ENCODE measurements at places on chromosomes 2 and 18.
A peak's percentile ranks its signal among the peaks of the same experiment; 100 is the strongest.

- DNase-seq: no peak
These were observed 168.4 kb upstream of the PKDCC start for GRCh38 chr2:41879235-41879916.

GRCh38 chr18:29071869-29072268 lies 894.9 kb upstream of the CDH2 start:
- DNase-seq: no peak

GRCh38 chr18:55095584-55095983 lies 136.3 kb upstream of the CCDC68 start:
- DNase-seq: no peak

DNA sequence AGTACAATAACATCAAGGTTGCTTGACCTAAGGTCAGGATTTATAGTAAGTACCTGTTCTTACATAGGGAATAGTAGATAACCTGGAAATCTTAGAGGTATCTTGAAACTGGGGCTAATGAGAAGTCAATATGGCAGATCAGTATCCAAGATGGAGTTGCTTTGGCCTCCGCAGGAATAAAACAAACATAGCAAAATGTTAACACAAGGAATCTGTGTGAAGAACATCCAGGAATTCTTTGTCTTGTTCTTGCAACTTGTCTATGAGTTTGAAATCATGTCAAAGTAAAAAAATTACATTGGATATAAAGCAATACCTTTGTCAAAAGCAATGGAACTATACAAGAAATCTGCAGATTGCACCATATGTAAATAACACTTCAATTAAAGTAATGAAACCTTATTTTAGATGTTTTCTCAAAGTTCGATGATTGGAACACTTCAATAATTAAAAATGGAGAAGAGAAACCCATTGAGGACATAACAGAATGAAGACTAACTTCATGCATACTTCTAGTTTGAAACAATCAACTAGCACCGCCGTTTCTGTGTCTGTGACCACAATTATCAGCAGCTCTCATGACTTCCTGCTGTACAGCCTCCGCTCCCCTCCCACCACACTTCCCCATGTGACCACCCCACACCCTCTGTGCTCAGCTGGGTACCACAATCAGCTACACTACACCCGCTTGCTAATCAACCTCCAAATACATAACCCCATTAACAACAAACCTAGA lies 27.6 kb downstream of the C2orf76 start:
- DNase-seq: no peak

DNA sequence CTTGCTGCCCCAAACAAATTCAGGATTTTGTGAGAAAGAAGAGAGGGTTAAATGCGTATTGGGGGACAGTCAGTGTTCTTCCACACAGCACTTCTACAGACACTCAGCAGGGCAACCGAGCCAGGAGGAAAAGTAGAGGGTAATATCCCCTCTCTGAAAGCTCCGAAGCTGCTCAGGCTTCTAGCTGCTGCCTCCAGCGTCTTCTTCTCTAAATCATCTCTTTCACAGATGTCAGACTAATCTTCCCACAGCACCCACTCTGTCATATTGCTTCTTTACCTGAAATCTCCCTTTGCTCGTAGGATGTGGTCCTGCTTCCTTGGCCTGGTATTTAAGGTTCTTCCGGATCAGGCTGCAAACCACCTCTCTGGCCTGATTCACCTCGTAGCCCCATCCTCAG lies 117.6 kb upstream of the HAAO start:
- no peak for DNase-seq

- no peak for DNase-seq
These were observed 115.6 kb downstream of the INO80D start for GRCh38 chr2:205970348-205970747.

DNA sequence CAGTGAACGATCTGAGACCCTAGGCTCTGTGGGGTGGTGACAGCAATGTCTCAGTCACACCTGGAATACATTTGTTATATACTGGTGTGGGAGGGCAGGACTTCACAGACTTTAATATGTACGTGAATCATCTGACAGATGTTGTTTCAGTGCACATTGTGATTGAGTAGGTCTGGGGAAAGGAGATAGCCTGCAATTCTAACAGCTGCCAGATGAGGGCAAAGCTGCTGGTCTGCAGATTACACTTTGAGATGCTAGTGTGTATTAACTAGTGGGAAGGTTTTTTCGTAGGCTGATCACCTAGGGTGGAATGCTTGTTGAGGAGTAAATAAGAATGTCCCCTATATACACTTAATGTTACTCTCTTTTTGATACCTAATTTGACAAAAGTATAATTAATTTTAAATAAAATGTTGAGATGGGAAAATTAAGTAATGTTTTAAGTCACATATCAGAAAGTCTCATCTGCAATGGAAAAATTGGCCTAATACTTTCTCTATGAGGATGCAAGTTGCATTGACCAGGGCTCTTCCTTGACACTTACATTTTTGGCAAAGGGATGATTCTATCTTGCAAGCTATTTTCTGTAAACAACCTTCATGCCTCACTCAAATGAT lies 496.9 kb upstream of the HNMT start:
- no peak for DNase-seq

GRCh38 chr2:110674620-110675555 lies 3.0 kb downstream of the BUB1 start:
- DNase-seq: no peak

DNA sequence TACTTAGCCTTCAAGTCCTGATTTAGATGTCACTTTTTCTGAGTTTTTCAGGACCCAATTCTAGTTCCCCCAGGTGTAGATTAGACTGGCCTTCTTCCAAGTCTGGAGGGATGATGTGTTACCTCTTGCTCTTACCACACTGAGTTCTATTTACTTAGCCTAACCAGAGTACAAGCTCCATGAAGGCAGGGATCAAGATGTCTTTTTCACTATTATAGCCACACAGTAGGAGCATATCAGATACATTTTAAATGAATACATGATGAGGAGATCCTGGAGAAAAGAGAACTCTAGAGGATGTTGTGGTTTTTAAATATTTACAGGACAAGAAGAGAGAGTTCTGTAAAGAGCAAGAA lies 30.3 kb downstream of the TMEM87B start:
- DNase-seq: no peak

DNA sequence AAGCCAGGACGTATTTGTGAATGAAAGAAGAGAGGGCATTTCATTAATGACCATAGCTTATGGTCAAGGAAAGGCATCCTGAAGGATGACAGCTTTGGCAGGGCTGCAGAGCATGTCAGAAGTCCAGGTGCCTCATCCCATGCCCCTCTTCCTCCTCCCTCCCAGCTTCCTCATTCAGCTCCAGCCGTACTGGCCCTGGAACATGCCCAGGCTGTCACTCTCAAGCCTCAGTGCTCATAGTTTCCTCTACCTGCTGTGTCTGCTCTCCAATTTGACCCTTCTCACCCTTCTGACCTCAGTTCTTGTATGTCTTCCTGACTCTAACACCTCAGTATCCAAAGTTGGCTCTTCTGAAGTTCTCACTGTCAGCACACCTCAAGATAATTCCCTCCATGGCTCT lies 695.8 kb upstream of the HS6ST1 start:
- DNase-seq: no peak

- DNase-seq: peak; percentile 9
These were observed 145.0 kb downstream of the TTC27 start for GRCh38 chr2:32772638-32773447.

- DNase-seq: no peak
These were observed 105.6 kb upstream of the FHL2 start for GRCh38 chr2:105504459-105504858.

- no peak for DNase-seq
These were observed 15.5 kb upstream of the MSH6 start for GRCh38 chr2:47767497-47767844.

DNA sequence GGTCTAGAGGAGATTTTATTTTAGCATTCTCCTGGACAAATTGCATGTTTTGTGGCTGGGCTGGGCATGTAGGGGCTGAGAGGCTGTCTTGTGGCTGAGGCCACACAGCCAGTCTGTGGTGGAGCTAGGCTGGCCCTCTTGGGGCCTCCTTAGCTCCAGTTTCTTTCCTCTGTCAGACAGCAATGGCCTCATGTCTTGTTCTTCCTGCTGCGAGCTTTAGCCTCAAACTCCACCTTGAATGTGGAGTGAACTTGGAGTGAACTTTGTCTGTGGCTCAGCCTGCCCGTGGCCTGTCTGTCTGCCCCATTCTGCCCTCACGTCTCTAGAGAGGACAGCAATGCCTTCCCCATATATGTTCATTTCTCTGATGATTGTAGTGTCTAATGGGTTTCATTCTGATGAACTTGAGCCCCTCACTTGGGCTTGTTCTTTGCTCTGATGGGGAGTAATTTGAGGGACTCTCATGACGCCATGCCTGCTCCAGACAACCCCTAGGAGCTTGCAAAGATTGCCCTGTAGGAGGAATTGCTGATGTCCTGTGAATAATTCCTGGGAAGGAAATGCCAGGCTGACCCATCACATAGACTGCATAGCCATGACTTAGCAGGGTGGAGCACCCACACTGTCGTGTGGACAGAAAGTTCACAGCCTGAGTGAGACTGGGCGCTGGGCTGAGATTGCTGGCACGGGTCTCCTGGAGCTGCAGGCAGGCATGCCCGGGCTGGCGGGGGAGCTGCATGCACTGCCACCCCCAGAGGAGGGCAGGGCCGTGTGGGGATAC lies 42.6 kb downstream of the ASAP2 start:
- no peak for DNase-seq

- no peak for DNase-seq
These were observed 206.3 kb downstream of the RAD51AP2 start for GRCh38 chr2:17311771-17312511.

GRCh38 chr2:61135510-61135909 lies 26.5 kb upstream of the C2orf74 start:
- DNase-seq: peak; percentile 2

GRCh38 chr18:55261253-55261652 lies 302.0 kb upstream of the CCDC68 start:
- no peak for DNase-seq

- no peak for DNase-seq
These were observed 18.3 kb upstream of the BMP10 start for GRCh38 chr2:68889500-68889899.

DNA sequence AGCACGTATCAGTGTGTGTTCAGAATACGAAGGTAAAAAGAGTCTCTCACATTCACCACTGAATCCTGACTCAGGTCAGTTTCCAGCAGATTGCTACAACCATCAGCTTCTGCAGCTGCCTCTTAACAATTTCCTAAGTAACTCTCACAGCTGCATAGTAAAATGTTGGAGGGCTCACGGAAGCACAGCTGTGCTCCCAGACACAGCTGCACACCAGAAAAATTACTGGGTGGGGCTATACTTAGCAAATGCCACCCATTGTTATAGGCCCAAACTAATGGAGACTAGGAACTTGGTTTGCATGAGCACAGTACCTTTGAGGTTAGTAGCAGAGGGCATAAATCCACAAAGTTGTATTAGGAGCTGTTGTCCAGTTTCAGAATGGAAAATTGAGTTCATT lies 153.9 kb upstream of the ERBB4 start:
- no peak for DNase-seq

GRCh38 chr2:11819235-11819729 lies 72.8 kb downstream of the LPIN1 start:
- DNase-seq: no peak

DNA sequence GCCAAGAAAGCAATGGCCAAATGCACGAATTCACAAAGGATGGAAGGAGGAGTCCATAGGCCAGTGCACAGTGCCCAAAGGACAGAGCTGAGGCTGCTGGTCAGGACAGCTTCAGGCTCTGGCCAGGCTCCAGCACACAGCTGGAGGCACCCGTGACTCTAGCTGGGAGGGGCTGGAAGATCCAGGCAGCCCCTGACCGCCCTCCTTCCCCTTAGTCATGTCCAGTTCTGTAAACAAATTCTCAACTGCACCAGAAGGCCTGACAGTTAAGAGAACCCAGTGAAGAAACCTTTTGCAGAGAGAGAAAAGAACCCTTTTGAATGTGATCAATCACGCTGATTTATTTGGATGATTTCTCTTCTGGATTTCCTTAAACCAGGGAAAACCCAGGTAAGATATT lies 7.7 kb upstream of the YWHAQ start:
- peak; percentile 7 for DNase-seq

GRCh38 chr2:98269274-98269673 lies 77.0 kb upstream of the CNGA3 start:
- DNase-seq: peak; percentile 8

- DNase-seq: no peak
These were observed 121.8 kb downstream of the TGFA start for GRCh38 chr2:70431716-70432347.

DNA sequence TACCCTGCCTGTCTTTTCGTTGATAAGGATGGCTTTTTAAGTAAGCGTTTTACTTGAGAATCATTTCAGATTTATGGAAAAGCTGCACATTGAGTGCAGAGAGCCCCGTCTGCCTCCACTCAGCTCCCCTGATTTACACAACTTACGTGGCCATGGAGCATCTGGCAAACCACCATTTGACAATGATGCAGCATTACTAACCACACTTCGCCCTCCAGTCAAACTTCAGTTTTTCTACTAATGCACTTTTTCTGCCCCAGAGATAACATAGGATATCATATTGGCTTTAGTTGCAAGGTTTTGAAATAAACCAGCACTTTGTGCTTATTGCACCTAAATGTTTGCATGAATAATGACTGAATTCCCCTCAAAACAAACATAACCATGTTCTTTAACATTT lies 165.1 kb upstream of the TPO start:
- DNase-seq: no peak

DNA sequence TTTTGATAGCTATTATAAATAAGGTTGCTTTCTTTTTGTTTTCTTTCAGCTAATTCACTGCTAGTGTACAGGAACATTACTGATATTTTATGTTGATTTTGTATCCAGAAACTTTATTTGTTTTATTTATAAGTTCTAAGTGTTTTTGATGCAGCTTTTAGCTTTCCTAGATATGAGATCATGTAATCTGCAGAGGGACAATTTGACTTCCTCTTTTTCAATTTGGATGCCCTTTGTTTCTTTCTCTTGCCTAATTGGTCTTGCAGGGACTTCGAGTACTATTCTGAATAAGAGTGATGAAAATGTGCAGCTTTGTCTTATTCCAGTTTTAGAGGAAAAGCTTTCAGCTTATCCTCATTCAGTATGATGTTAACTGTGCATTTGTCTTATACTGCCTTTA lies 643.4 kb upstream of the CDH2 start:
- no peak for DNase-seq

DNA sequence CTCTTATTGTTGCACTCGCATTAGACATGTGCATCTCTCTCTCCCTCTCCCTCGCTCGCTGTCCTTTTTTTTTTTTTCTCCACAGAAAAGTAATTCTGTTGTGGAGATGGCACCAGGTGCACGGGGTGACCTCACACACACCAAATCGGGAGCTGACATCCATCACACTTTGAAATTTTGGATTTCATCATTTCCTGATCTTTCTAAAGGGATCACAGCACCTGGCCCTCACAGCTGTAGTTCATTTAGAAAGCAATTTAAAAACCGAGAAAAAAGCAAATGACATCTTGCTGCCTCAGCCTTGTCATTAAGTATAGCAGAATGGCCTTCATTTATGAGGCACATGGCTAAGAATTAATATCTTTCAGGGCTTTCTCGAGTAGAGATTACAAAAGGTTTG lies 717.2 kb downstream of the RNF144A start:
- DNase-seq: peak; percentile 94

All from SHP77 treated with DMSO at 0.1 percent for 48 hours (cell line).